ENCODE measurements at places on chromosomes 7 and 10.

- DNase-seq, result no peak
Measured at GRCh38 chr10:35316218-35316967, 19.9 kb upstream of the CCNY start.

GRCh38 chr10:118950190-118950680 lies 79.3 kb upstream of the NANOS1 start:
- DNase-seq, result no peak

- DNase-seq, result no peak
Measured at GRCh38 chr7:26648554-26648953, 215.8 kb downstream of the SKAP2 start.

DNA sequence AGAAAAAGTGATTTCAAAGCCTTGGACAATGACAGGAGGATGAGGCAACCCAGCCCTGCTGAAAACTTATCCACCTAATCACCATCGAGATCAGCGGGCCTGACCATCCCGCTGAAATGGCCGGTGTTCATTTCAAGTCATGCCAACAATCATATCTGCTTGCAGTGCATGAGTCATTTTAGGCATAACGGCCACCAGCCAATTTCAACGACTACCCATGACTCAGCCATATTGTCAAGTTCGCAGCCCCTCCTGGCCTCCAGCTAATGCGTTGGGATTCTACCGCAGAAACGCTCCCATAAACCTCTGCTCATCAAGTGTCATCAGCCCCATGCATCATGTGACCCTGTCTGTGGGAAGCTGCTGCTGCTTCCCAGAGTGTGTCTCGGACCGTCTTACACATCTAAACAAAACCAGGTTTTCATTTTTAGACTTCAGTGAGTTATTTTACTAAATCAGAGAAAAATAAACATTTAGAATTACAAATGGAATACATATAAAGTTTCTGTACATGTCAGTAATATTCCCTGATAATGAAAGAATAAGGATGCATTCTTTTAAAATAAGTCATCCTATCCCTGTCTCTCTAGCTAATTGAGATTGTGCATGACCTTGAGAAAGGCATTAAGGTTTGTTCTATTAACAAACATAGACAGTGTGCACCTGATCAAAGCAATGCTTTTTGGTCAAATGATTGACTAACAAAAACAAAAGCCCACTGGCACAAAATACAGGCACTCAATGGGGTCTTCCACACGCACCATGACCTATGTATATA lies 188.9 kb downstream of the ADAM12 start:
- DNase-seq, result no peak

DNA sequence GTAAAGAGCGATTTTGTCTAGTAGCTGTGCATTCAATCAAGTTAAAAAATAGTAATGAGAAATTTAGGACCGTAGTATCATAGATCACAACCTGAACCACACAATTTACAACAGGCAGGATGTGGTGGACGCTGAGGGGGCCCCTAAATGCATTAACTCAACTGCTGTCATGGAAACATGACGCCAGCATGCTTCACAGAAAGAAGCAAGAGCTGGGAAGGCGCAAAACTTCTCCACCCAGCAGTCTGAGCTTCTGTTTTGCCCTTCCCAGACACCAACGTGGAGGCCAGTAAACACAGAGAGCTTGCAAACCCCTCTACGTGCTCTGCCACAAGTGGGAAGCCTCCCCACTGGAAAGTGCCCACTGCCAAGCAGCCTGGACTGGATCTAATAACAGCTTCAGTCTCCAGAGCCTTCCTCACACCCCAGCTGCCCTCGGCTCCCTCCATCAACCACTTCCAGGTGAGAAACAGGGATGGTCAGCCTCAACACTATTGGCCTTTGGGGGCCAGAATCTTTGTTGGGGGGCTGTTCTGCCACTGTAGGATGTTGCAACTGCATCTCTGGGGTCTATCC lies 151.8 kb downstream of the SFMBT2 start:
- DNase-seq, result no peak

GRCh38 chr7:33904681-33905388 lies 504 bp upstream of the BMPER start:
- peak; percentile 53 for DNase-seq

GRCh38 chr10:50367732-50368131 lies 116.4 kb upstream of the ASAH2 start:
- DNase-seq, result no peak

DNA sequence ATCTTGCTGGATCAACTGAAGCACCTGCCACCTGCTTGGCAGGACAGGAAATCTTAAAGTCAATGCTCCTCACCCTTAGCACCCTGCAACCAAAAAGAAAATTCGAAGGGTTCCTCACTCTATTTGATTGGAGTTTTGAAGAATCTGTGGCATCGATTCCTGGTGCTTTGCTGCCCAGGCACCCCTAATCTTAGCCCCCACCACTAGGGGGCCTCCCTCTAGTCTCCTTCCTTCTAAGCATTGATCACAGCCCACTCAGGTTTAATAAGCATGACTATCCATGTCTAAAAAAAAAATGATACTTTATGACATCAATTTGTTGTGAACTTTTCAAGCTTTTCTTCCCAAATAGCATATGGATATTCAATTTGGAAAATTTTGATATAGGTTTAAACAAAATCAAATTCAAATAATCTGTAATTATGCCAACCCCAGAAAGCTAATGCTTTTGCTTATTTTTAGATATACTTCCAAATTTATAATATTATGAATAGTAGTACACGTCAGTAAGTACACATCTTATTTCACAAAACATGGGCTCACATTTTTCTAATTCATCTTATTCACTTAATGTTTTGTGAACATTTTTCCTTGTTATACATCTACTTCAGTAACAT lies 45.3 kb downstream of the NRG3 start:
- DNase-seq, result no peak

GRCh38 chr10:35843524-35844181 lies 201.6 kb upstream of the FZD8 start:
- DNase-seq, result no peak

- DNase-seq, result no peak
Measured at GRCh38 chr7:113099284-113099919, 12.8 kb upstream of the GPR85 start.

DNA sequence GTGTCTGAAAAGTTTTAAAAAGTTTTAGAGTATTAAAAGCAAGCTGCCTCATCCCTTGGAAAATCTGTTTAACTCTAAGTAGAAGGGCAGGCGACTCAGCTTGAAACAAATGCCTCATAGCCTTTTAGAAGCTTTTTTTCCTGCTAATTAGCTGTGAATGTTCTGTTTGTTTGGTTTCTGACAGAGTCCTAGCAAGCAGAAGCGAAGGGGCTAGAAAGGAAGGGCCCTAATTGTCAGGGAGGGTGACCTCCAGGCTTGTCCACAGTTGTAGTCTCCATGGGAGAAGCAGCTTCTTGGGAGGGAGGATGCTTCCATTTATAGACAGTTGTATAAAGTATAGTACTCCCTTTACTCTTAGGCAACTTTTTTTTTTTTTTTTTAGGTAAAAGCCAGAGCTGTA lies 90.9 kb downstream of the DNAJC1 start:
- no peak for DNase-seq

- DNase-seq, result peak; percentile 9
Measured at GRCh38 chr10:22346096-22346661, 883 bp downstream of the SPAG6 start.

DNA sequence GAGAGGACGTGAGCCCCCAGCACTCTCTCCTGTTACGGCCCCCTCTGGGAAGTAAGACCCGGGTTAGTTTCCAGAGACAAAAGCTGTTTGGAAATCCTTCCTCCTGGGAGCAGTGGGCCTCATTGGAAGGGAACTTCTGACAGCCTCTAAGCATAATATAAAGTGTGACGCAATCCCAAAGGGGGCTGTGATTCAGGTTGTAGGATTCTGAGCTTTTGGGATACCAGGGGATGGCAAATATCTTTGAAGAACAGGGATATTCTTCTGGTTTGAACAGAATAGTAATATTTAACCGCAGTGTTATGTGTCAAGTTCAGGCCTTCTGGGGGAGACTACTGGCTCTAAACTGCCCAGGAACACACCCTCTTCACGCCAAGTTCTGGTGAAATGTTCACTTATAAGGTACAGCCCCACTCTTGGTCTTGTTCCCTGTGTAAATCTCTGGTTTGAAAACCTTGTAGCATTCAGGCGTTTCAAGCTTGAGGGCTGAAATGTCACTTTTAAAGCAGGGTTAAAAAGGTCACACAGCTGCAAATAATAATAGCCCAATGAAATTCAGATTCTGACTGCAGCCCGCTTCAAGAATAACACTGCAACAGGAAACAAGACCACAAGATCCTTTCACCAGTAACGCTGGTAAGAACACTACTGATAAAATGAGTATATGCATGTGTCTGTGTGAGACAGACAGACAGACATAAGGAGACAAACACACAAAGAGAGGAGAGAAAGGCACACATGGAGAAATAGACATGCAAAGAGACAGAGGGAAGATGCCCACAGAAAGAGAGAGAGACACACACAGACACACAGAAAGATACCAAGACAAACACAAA lies 69.0 kb downstream of the CREB5 start:
- DNase-seq, result no peak

GRCh38 chr7:106206826-106207541 lies 77.8 kb downstream of the NAMPT start:
- DNase-seq, result no peak

GRCh38 chr7:82755705-82756551 lies 312.4 kb upstream of the CACNA2D1 start:
- no peak for DNase-seq

GRCh38 chr7:92798517-92799249 lies 37.7 kb downstream of the CDK6 start:
- no peak for DNase-seq

All from NCI-H345 (cell line).